ENCODE measurements at places on chromosomes 12 and 14. TPM values are rescaled to one million over a fixed set of nuclear protein-coding genes. Genes with fewer than 3 reads are reported as not detected.

LRTM2 gene
- total RNA-seq: not detected

TTC9 gene
- total RNA-seq: 17.8 TPM

WSCD2 gene
- not detected for total RNA-seq

PIWIL1 gene
- not detected for total RNA-seq

LRRK2 gene
- total RNA-seq: 1.9 TPM

IFNG-AS1 gene
- 1.2 TPM for total RNA-seq

DNA sequence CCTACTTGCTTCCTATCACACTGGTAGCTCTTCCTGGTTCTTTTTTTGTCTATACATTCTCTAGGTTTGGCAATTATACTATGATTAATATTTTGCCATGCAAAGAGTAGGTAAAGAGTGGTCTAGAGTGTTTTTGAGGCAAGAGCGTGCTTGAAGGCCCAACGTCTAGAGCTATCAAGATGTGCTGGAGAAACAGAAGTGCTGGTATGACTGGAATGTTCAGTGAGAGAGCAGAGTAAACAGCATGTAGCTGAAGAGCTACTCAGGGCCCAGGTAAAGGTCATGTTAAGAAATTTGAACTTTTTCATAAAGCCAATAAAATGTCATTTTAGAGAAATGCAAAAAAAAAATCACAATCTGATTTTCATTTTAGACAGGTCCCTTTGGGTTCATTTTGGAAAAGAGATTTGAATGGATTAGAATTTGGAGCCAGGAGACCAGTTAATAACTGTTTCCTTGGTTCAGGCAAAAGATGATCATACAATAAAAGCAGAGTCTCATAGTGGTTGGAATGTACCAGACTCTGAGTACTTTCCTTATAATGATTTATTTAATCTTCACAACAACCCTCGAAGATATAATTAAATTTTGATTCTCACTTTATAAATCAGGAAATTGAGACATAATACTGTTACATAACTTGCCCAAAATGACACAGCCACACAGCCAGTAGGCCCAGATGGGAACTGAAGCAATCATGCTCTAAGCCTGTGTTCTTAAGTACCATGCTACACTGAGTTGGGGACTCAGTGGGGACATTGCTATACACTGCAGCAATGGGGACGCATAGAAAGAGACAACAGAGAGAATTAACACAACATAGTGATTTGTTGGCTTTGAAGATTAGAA, 350.1 kb downstream of the NELL2 start:
- H3K4me1 ChIP-seq: no peaks in the 10 kb centered on the region
- no peaks in the 10 kb centered on the region for H3K27me3 ChIP-seq
- no peak overlapping the region for H3K4me3 ChIP-seq

DNA sequence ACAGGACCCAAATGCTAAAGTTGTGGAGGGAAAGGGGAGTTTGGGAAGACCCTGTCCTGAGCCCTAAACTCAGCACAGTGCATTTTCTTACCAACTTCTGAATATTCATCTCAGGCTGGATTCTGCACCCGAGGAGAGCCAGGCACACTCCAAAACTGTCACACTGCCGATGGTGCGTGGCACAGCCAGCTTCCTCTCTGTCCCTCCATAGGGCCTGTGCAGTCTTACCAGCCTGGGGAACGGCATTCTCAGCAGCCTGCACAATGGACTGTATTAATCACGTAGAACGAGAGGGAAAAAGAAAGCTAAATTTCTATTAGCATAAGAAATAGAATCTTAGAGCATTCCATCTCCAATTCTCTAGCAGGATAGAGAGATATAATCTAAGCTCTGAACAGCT, 71.3 kb upstream of the GPATCH2L start:
- no peaks in the 10 kb centered on the region for H3K4me1 ChIP-seq
- H3K27ac ChIP-seq: no peak overlapping the region
- no peaks in the 10 kb centered on the region for H3K27me3 ChIP-seq

- H3K4me3 ChIP-seq: no peak overlapping the region
- no peaks in the 10 kb centered on the region for H3K27me3 ChIP-seq
Measured at GRCh38 chr12:58163021-58163420, 221.7 kb downstream of the ATP23 start.

GRCh38 chr12:108033090-108033489, 96.0 kb upstream of the WSCD2 start:
- H3K36me3 ChIP-seq: no peaks in the 10 kb centered on the region
- no peak overlapping the region for H3K4me3 ChIP-seq
- no peak for DNase-seq
- no peaks in the 10 kb centered on the region for H3K4me1 ChIP-seq
- H3K27me3 ChIP-seq: peaks cover 2% of the 10 kb centered on the region

DNA sequence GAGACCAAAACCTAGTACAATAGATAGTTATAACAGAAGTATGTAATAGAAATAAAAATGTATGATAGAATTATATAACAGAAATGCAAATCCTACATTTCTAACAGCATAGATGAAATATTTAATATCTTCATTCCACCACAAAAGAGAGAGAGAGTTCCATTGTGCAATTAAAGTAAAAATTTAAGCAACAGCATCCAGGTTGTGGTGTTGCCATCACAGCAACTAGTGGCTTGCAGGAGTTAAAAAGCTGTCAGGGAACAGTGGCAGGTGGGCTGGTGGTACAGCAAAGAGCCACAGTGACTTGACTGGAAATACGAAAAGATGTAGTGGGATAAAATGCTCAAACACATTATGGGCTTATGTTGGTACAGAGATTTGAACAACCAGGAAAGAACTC, 57.1 kb upstream of the MDM1 start:
- H3K4me3 ChIP-seq: no peak overlapping the region
- no peaks in the 10 kb centered on the region for H3K36me3 ChIP-seq
- H3K27ac ChIP-seq: no peak overlapping the region
- no peak for DNase-seq
- H3K4me1 ChIP-seq: no peaks in the 10 kb centered on the region

DNA sequence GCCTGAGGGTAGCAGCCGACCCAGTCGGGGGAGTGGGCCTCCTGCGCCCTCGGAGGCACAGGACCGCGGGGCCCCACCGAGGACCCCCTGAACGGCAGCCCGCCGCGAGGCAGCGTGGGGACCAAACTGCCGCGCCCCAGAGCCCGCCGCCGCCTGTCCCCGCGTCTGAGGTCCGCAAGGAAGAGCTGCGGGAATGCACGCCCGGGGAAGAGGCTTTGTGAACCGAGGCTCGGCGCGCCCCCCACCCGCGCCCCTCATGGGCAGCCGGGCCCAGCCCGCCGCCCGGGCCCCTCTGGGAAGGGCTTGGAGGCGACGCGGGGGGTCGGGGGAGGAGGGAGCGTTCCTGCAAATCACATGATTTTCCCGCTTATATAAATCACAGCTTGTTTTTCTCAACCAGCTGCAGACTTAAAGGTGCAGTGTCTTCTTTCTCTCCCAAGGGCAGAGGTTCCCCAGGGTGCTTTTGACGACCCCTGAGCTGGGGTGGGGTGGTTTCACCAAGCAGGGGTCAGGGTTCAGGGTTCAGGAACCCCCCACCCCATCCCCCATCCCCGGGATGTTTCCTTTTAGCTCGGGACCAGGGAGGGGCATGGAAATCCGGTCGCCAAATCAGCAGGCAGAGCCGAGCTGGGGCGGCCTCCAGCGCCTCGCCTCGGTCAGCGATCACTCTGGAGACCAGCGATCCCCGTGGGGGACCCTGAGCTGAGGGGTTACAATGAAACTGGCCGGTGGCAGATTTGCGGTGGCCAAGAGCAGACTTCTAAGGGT, 44.7 kb upstream of the ATP23 start:
- no peak for DNase-seq
- H3K4me3 ChIP-seq: peak overlapping the region; percentile 52
- H3K36me3 ChIP-seq: no peaks in the 10 kb centered on the region
- no peaks in the 10 kb centered on the region for H3K27me3 ChIP-seq
- peaks cover 63% of the 10 kb centered on the region for H3K4me1 ChIP-seq

DNA sequence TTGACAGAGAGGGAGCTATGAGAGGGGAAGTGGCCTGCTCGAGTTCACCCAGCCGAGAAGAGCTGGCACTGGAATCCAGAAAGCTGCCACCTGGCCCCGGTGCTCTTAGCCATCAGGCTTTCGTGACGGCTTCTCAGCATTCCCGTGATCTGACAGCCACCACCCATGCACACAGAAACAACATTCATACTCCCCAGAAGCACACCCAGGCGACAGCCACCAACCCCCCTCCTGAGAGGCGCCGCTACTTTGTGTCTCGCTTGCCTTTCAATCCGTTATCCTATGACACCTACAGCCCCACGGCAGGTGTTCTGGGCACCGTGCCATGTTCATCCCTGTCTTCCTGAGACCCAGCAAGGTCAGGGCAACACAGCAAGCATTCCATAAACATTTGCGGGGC, 31.4 kb downstream of the PSMC1 start:
- no peak overlapping the region for H3K4me3 ChIP-seq
- H3K27me3 ChIP-seq: no peaks in the 10 kb centered on the region
- no peaks in the 10 kb centered on the region for H3K4me1 ChIP-seq

DNA sequence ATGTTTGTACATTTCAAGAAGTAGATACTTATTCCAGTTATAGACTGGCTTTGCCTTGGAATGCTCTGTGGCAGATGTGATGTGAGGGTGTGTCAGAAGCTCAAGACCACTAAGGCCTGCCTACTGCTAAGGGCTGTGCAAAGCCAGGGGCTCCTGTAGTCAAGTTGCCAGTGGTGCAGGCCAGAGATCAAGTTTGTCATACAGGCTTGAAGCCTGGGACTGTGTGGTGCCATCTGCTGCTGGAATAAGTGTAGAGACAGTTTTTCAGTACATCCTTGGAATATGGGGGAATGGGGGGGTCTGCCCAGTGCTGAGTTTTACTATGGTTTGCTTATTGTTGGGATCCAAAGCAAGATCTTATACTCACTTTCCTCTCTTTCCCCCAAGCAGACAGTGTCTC, 649.9 kb upstream of the FOXG1 start:
- no peak overlapping the region for H3K27ac ChIP-seq
- no peak overlapping the region for H3K4me3 ChIP-seq
- no peaks in the 10 kb centered on the region for H3K27me3 ChIP-seq
- H3K4me1 ChIP-seq: no peaks in the 10 kb centered on the region
- DNase-seq: no peak
- H3K36me3 ChIP-seq: no peaks in the 10 kb centered on the region

- H3K4me3 ChIP-seq: no peak overlapping the region
- DNase-seq: no peak
- no peak overlapping the region for H3K27ac ChIP-seq
Measured at GRCh38 chr14:81095539-81095938, 125.2 kb downstream of the GTF2A1 start.

DNA sequence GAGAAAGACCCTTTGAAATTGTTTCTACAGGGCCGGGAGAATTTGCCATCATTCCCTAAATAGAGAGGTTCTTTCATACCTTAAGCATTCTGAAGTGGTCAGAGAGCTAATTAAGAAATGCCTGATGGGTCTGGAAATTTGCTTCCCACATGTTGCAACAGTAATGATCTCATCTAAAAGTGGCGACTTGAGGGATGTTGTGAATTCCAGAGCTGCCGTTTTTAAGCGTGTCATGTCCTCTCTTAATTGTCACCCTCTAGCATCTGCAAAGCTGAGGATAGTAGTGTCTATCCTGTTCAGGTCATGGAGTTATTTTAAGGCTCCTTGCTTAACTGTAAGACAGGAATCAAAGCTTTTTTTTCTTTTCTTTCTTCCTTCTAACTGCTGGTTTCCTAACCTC, 60.4 kb downstream of the FOS start:
- no peak for DNase-seq
- no peaks in the 10 kb centered on the region for H3K36me3 ChIP-seq
- peaks cover 20% of the 10 kb centered on the region for H3K4me1 ChIP-seq
- no peaks in the 10 kb centered on the region for H3K27me3 ChIP-seq

DNA sequence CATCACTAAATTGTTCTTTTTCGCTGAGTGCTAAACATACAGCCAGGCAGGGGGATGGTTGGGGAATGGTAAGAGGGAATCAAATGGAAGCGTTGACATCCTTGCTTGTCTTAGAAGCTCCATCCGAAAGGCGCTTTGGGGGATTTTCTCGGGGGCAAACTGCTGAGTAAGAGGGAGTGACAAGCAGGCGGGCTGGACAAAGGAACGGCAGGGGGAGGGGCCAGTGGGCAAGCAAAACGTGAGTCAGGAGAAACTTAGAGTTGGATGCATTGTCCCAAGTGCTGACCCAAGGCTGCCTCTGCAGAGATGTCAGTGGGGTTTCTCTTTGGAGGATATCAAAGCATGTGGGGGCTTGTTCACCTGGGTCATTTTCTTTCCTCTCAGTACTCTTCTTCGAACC, 480.5 kb downstream of the VRK1 start:
- H3K4me1 ChIP-seq: peaks cover 11% of the 10 kb centered on the region
- no peak overlapping the region for H3K27ac ChIP-seq
- no peaks in the 10 kb centered on the region for H3K36me3 ChIP-seq
- DNase-seq: no peak
- no peak overlapping the region for H3K4me3 ChIP-seq
- H3K27me3 ChIP-seq: no peaks in the 10 kb centered on the region

DNA sequence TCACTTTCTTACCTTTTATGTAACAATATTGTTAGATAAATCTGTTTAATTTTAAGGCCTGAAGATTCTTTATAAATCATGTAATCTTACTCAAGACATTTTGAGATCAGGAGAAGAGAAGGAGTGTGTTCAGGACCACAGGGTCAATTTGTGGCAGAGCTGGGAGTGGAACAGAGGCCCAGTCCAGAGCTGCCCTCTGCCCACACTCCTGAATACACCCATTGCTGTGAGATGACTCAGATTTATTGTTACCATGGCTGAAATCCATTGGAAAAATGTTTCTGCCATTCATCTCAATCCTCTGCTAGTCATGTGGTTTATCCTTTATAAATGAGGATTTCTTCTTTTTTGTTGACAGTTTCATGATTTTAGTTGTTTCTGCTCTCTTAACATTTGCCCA, 100.5 kb upstream of the STXBP6 start:
- H3K36me3 ChIP-seq: no peaks in the 10 kb centered on the region
- H3K4me1 ChIP-seq: no peaks in the 10 kb centered on the region
- no peaks in the 10 kb centered on the region for H3K27me3 ChIP-seq

Data from T-cell (primary cell).